ENCODE measurements at places on chromosomes 5 and 9.

DNA sequence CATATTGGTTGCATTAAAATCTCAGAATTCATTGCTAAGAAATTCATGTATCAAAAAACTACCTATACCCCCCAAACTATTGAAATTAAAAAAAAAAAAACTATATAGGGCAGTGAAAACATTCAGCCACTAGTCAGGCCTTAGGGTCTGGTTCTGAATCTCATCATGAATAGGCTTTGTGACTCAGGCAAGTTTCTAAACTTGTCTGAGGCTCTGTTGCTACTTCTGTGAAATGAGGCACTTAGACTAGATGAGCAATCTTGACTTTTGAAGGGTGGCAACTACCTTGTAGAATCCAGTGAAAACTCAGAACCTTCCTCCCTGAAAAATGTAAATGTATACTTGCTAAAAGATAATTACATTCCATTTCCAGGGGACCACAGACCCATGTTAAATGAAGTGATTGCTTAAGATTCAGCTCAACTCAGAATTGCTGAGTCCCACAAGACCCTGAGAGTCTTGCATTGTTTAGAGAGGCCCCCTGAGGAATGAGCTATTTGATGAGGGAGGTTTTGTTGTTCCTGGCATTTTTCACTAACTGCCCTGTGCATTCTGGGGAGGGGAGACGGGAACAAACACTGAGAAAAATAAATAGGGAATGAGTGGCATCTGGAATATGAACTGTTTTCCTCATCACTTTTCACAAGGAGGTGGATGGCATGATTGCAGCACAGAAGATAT, 29.5 kb downstream of the RAI14 start:
- DNase-seq = peak; percentile 80

- peak; percentile 46 for DNase-seq
Observed at GRCh38 chr9:104780796-104781395, 17.0 kb downstream of the NIPSNAP3B start.

DNA sequence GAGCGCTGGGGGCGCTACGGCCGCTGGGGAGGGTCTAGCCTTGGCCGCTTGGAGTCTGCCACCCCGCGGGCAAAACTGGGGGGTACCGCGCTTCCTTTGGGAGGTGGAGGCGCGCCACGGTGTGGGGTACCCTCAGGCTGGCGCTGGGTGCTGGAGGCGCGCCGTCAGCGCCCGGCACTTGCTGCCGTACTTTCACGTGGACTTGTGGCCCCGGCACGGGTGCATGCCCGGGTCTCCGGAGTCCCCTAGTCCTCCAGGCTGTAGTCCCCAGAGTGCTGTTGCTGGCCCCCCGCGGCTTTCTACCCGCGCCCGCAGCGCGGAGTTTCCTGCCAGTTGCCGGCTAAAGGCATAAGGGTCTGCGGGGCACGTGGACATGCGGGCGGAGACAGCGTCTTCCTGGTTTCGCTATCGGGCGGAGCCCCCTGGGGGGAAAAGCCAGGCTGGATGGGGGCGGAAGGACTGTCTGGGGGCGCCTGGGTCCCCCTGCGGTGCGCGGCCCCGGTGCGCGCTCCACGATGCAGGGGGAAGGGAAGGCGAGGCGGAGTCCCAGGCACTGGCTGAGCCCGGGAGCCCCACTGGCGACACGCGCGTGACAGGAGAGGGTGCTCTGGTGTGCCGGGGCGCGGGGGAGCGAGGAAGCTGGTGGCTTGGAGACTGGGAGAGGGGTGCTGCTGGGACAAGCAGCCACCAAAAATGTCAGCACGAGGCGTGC, 666 bp downstream of the PPARGC1B start:
- DNase-seq = peak; percentile 28

- peak; percentile 21 for DNase-seq
Observed at GRCh38 chr9:98635374-98635773, 73.4 kb downstream of the GABBR2 start.

Data from iris pigment epithelial cell (primary cell).